T-helper 1 cell (primary cell): ENCODE measurements at places on chromosomes 2 and 18.

GRCh38 chr2:214904634-214905033 lies 95.2 kb upstream of the BARD1 start:
- no peak for DNase-seq

GRCh38 chr18:376311-376710 lies 108.5 kb upstream of the THOC1 start:
- no peak for DNase-seq

DNA sequence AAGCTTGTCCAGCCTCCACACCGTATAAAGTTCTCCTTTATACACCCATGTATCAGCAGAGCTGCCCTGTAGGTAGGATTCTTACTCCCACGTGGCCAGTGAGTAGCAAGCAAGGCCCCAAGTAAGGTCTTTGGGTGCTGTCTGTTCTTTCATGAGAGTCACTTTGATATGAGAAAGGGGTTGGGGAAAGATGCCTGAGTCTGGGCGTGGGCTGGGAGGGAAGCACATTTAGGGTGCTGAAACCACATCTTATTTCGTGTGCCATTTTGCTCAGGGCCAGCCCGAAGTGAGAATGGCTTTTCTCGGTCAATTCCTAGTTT lies 436 bp upstream of the ITPRIPL1 start:
- no peak for DNase-seq

GRCh38 chr2:71790226-71791060 lies 337.1 kb downstream of the DYSF start:
- no peak for DNase-seq

GRCh38 chr18:75041586-75041985 lies 167.4 kb downstream of the PTGR3 start:
- DNase-seq = no peak

DNA sequence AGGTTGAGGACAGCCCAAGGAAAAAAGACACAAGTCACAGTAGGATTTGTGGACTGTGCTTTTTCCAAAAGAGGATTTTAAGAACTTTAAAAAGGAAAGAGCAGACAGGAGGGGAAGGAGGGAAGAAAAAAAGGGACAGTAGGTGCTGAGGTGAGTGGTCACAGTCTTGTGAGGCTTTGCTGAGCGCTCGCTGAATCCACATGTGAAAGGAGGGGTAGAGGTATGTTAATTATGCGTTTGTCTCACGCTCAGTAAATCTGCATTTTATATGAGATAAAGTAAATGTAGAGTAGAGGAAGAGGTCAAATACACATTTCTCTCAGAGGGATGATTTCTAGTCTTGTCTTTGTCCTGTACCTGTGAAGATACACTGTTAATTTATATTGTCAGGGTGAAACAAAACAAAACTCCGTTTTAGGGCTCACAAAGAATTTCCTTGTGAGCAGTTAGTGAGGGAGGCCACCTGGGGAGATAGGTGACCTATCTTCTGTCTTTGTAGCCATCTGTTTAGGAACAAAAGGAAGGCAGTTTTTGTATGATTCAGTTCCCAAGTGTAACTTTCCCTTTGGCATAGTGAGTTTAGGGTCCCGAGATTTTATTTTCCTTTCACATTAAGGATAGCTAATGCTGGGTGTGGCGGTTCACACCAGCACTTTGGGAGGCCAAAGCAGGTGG lies 25.3 kb downstream of the GNAL start:
- no peak for DNase-seq

- no peak for DNase-seq
Measured at GRCh38 chr18:31426021-31426420, 21.5 kb upstream of the DSG3 start.

DNA sequence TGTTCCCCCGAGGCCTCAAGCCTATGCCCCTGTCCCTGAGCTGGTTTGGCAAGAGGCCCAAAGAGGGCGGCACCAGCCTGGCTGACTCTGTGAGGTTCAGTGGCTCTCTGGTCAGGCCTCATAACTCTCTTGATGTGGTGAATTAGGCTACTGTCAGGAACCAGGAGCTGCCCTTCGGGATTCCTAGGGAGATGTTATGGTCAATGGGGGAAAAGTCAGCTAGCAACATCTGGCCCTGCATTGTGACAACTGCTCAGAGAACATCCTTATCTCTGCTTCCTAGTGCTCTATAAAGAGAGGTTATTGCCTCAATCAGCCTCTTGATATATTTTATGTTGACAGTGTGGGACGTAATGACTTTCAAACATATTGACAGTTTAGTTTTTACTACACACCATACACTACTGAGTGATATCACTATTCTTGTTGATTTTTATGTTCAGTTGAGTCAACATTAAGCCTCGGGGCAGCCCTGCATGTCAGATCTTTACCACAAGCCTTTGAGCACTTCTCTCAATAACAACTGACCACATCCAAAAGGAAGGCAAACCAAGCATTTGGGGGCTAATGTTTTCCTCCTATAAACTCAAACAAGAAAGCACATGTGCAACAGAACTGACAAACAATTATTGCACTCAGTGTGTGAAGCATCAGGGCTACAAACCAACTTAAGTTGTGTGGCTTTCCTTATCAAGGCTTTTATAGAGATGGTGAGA lies 448.3 kb upstream of the SLC14A2 start:
- DNase-seq = no peak

DNA sequence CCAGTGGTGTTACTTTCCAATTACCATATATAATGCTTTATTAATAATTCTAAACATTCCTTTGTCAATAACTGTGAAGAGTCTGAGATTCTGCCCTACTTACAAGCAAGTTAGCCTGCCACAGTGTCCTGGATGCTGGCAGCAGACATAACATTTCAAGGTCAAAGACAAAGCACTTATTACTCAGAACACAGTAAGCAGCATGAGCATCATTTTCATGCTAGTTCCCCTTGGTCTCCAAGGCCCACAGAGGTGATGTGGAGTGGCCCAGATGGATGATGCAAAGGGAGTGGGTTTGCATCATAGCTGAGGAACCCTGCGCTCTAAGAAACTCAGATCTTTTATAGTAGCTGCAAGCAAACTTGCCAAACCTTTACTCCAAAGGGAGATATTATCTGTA lies 349.7 kb downstream of the ZEB2 start:
- no peak for DNase-seq

- no peak for DNase-seq
Measured at GRCh38 chr2:33153008-33153407, 206.3 kb downstream of the LTBP1 start.

DNA sequence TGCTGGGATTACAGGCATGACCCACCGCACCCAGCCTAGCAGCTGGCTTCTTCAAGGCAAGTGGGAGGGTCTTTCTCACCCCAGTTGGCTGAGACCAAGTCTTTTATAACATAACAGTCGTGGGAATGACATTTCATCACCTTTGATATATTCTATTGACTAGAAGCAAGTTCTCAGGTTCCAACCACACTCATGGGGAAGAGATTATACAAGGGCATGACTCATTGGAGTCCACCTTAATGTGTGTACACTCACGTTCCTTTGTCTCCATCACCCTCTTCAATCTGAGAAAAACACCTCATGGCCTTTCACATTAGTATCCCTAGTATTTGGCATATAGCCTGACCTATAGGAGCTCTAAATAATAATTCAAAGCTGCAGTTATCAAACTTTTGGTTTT lies 2.8 kb upstream of the BBS5 start:
- no peak for DNase-seq

DNA sequence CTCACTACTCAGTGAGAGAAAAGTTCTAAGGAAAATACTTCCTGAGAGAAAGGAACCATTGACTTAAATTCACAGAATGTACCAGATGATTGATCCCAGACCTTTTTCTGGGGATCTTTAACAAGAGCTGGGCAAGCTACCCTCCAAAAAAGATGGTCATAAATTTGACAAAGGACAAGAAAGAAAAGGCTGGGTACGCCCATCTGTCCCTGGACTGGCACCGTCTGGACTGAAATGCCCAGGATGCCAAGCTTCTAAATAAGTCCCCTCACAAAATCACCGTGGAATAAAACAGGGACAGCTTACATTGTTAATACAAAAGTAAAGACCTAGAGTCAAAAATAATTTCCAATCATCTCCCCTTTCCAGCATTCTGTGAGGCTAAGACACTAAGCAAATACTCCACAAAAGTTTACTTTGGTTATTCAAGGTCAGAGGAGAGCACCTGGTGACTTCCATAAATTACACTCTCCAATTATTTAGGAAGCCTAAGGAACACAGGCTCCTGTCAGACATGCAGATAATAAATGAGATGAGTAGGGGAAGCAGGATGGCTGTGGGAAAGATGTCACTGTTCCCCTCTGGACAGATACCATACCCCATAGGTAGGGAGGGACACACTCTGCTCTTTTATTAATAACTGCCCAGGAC lies 69.9 kb downstream of the UXS1 start:
- DNase-seq = no peak

GRCh38 chr2:172836347-172836821 lies 100.7 kb downstream of the RAPGEF4 start:
- DNase-seq = no peak

DNA sequence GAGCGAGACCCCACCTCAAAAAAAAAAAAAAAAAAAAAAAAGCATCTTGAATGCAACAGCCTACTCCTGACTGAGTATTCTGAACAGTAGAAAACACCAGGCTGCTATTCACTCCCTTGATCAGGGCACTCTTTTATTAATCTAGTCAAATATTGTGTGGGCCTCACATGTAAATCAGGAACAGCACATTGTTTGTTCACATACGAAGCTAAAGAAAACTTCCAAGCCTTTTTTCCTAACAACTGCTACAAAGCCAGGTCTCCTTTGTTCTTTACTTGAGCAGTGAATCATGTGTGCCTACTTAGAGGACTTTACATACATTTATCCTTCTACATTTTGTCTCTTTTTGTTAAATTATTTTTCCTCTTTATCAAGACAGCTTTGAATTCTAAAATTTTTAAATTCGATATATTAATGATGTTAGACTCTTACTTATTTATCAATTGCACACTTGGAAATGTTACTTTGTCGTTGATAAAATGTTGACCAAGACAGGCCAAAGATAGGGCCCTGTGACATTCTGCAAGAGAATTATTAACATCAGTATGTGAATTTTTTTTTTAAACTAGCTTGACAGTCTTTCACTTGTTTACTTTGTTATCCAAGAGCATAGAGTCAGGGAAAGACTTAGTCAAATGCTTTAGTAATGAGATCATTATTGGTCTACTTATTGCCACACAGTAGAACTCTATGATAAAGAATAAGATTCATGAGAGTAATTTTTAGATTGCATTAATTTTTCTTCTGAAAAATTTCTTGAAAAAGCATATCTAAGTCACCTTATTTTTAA lies 13.2 kb downstream of the SPATS2L start:
- DNase-seq = no peak

DNA sequence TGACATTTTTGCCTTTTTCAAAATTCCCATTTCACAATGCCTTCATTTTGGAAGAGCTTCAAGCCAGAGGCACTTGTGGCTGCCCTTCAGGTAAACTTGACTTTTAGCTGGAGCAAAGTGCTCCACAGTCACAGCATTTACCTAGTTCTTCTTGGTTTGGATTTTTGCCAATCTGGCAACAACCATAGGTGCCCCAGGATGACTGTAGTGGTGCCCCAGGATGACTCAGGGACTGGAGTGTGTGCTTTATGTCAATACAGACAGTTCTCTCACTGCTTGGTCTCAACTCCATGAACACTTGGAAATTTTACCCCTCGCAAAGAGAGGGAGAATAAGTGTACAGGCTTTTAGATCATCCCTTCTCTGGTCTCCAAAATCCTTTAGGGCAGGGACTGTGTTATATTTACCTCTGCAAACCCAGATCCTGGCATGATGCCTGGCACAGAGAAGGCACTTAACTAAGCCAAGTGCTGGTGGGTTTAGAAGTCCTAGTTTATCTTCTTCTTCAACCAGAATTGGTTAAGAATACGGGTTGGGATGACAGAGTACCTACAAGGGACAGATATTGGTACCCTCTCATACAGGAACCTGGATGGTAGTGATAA lies 15.3 kb upstream of the PTPN4 start:
- no peak for DNase-seq

DNA sequence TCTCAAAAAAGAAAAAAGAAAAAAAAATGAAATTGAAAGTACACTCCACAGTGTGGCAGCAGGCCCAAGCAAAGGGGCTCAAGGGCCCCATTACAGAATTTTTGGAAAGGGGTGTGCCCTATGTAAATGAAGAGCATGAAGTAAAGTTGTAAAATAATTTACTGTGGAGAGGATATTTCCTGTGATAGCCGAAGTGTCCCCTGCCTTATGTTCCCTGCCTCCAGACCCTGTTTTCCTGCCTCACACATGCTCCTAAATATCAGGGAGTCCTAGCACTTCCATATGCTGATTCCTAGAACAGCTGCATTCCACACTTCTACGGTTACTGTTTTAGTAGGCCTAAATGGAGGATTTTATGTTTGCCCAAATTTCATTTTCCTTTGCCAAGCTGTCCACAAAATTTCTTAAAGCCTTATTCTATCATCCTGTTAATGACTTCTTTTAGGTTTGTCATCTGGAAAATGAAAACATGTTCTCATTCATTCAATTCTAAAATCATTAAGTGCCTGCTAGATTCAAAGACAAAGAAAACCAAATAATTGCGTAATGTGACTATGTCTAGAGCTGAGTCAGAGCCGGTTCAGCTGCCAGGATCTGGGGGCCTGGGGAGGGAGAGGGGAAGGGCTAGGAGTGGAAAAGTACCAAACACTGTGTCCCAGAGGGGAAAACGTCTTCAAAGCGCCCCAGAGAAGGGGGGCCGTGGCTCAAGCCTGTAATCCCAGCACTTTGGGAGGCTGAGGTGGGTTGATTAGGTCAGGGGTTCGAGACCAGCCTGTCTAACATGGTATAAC lies 25.9 kb upstream of the IMPA2 start:
- no peak for DNase-seq

GRCh38 chr18:42373584-42373983 lies 418.6 kb downstream of the PIK3C3 start:
- no peak for DNase-seq

GRCh38 chr18:74899554-74899953 lies 301.9 kb downstream of the ZNF407 start:
- DNase-seq = no peak

- no peak for DNase-seq
Measured at GRCh38 chr2:151114874-151115273, 146.8 kb downstream of the RBM43 start.

- no peak for DNase-seq
Measured at GRCh38 chr2:220221992-220222391, 594.6 kb downstream of the SLC4A3 start.

DNA sequence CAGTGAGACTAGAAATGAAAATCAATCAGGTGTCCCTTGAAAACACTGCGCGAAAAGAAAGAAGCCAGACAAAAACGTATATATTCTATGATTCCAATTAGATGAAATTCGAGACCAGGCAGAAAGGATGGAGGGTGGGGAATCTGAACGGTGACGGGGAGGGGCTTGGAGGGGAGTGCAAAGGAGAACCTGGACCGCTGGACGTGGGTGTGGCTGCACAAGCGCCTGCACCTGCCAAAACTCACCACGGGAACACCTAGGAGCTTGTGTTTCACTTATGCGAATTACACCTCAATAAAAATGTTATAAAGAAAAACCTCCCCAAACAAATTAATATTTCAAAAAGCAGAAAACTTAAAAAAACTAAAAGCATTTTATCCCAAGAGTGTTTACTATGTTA lies 21.9 kb downstream of the THAP4 start:
- DNase-seq = no peak
